H9 (cell line): ENCODE measurements at places on chromosomes 6 and 20. TPM values are rescaled to one million over a fixed set of nuclear protein-coding genes. Genes with fewer than 3 reads are reported as not detected.

Gene POLH
- total RNA-seq, result 12.6 and 15.1 TPM in 2 replicates

Gene ISM1
- total RNA-seq, result 0.20 and 0.24 TPM in 2 replicates

- H3K36me3 ChIP-seq, result no peaks in the 10 kb centered on the region
- H3K27me3 ChIP-seq, result no peaks in the 10 kb centered on the region
- H3K4me1 ChIP-seq, result no peaks in the 10 kb centered on the region
- DNase-seq, result no peak
- no peak overlapping the region for H3K4me3 ChIP-seq
- no peak overlapping the region for H3K27ac ChIP-seq
Measured at GRCh38 chr6:163695414-163695864, 280.9 kb downstream of the QKI start.

DNA sequence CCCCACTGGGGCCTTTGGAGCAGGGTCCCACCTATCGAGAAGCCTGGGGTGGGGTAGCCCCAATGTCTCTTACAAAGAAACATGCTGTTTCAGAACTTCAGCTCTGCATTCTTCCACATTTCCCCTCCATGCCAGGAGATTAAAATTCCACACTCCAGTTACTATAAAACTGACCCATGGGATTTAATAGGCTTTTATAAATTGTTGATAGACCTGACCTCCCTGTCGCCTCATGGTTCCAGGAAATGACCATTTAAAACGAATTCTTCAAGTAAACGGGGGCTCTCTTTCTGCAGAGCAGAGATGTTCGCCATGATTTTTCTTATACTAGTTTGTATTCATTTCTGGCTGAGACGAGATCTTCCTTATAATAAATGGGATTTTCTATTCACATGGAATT lies 19.3 kb downstream of the RIN2 start:
- no peak overlapping the region for H3K4me3 ChIP-seq
- 0 out of 2 replicates have a peak, but pooled peaks cover 4% of the 10 kb centered on the region for H3K4me1 ChIP-seq
- no peaks in the 10 kb centered on the region for H3K36me3 ChIP-seq
- H3K27me3 ChIP-seq, result no peaks in the 10 kb centered on the region
- H3K27ac ChIP-seq, result no peak overlapping the region
- DNase-seq, result no peak

Gene EYA2
- 0.68 and 0.74 TPM in 2 replicates for total RNA-seq

Gene PROKR2
- 0.44 and 0.46 TPM in 2 replicates for total RNA-seq
